ENCODE measurements at places on chromosomes 4 and X. TPM values are rescaled to one million over a fixed set of nuclear protein-coding genes. Genes with fewer than 3 reads are reported as not detected.

GRCh38 chr4:187070158-187070557 lies 346.5 kb upstream of the FAT1 start:
- DNase-seq = no peak

- no peak for DNase-seq
Measured at GRCh38 chr4:82601242-82602015, 39.6 kb upstream of the TMEM150C start.

DNA sequence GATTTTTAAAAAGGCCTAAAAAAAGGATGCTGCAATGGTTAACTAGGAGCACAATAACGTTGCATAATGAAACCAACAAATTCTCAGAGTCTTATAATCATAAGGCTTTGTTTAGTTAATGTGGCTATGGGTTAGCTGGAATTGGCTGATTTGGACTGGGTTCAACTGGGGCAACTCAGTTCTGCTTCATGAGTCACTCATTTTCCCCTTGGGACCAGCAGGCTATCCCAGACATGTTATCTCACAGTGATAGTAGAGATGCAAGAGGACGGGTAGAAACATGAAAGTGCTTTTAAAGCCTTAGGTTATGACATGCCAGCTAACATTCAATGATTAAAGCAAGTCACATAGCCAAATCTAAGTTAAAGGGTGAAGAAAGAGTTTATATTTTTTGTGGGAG lies 189.2 kb upstream of the GK2 start:
- no peak for DNase-seq

DNA sequence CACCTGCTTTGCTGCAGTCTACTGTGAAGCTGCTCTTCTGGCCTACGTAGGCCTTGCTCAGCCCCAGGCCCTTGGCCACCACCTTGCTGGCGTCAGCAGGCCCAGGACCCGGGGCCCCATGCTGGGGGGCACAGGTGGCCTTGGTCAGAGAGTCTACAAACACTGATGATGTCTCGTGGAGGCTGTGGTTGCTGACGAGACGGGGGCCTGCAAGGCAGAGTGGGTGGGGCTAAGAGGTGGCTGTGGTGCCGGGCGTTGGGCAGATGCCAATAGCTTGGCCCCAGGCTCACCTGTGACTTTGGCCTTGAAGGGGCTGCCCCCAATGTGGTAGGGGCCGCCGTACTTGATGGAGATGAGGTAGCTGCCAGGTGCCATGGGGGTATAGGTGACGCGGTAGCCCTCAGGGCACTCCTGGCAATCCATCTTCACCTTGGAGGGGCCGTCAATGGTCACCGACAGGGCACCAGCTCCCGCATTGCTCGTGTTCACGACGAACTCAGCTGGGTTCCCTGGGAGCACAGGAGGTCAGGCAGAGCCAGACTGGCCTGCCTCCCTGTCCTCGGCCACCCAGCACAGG lies 25.0 kb downstream of the FLNA start:
- DNase-seq = no peak

DNA sequence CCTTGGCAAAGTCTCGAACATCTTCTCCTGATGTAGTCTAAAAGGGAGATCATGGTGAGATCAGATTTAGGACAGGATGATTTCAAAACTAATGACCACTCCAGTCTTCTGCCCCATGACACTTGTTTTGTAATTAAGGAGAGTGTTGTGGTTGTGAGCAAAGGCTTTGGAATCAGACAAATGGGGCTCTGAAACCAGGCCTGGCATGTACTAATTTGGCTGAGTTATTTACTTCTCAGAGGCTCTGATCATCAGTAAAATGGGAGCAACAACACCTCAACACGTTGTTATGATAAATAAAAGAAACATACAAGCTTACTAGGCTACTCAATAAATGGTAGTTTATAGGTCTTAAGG lies 106.9 kb upstream of the FTHL17 start:
- no peak for DNase-seq

DNA sequence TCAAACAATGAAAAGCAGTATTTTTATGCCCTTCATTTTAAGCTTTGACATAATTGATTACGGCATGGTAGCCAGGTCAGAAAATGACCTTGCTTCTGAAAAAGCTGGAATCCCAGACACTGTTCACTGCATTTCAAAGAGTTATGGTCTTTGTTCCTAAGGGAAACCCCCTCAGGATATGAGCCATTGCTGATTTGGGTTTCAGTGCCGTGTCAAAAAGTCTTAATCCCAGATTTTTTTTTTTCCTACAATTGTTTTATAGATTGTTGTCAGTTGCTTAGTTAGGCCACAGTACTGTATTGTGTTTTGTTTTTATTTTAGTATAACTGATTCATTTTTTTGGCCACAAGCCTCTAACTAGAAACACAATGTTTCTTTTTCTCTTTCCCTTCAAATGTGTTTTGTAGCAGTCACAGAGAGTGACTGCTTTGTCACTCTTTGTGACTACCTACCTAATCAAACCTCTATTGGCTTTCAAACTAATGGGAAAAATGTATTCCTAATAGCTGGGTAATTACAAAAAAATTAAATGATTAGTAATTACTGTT lies 10.3 kb downstream of the WDR44 start:
- no peak for DNase-seq

GRCh38 chr4:113684534-113685091 lies 76.9 kb downstream of the CAMK2D start:
- no peak for DNase-seq

DNA sequence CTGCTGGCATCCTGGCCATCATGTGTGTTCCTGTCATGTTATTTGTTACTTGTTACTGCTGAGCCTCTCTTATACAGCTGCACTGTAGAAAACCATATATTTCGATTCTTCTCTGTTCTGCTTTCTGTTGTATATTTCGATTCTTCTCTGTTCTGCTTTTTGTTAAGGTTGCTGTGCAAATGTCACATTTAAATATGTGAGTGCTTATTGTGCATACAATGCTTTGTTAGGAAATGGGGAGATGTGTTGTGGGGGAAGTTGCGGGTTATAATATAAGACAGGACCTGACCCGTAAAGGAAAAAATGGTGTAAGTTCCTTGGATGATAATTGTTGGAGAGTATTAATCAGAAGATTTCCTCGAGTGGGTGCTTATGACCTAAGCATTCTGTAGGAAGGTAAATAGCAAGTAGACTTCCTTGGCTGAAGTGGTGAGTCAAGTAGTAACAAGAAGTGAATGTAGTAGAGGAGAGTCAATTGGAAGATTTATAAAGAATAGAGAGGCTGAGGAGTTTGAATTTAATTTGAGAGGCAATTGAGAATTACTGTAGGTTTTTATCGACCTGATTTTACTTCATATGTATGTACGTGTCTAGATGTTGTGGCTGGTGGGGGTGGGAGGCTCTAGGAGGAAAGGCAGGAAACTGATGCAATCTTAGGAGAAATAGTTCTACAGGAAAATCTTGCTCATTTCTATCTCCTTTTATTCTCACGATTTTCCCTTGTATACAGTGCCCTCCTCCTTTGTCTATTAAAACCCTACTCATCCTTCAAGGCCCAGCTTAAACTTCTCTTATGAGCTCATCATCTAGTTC lies 8.5 kb downstream of the OGT start:
- no peak for DNase-seq

DNA sequence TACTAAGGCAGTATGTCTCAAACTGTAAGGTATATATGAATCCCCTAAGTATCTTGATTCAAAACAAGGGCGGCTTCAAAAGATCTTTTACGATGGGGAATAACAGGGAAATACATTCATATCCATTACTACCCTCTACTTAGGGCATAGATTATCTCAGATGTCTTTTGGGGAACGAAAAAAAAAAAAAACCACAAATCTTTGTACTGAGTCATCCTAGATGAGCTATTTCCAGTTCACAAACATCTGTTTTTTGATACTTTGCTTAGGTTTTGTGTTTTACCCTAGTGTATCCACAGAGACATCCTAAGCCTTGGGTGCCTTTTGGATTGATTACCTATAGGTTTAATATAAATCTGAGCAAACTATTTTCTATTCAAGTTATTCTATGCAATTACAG lies 457.2 kb downstream of the NLGN4X start:
- no peak for DNase-seq

- DNase-seq = peak; percentile 45
Measured at GRCh38 chr4:173174594-173175012, 6.0 kb downstream of the GALNT7 start.

GRCh38 chrX:134718966-134719317 lies 60.7 kb upstream of the PLAC1 start:
- peak; percentile 42 for DNase-seq

Gene LNX1
- total RNA-seq = 3.3 TPM

Gene BMP3
- total RNA-seq = 0.41 TPM

Gene SLC2A9
- total RNA-seq = 0.28 TPM

Gene SLC6A8
- total RNA-seq = 37.6 TPM

Gene NPNT
- total RNA-seq = 0.48 TPM

Gene NPY1R
- total RNA-seq = 0.41 TPM

Gene MAGEB5
- total RNA-seq = not detected

Gene ATP2B3
- not detected for total RNA-seq

Gene PDLIM5
- 130 TPM for total RNA-seq

Gene HPGDS
- not detected for total RNA-seq

Gene DYNLT3
- not detected for total RNA-seq

Gene STARD8
- total RNA-seq = 2.2 TPM
